Glutamatergic neuron (in vitro differentiated cells): ENCODE measurements at places on chromosomes 6 and 20. TPM values are rescaled to one million over a fixed set of nuclear protein-coding genes. Genes with fewer than 3 reads are reported as not detected.

Gene COL12A1
- 2.4 TPM for total RNA-seq

Gene HACE1
- 22.0 TPM for total RNA-seq

Gene IL17F
- not detected for total RNA-seq

Gene WFDC10B
- total RNA-seq: not detected

Gene UNC93A
- not detected for total RNA-seq

Gene SOX18
- 0.66 TPM for total RNA-seq

Gene RAD21L1
- not detected for total RNA-seq
